ENCODE measurements at places on chromosomes 2 and 18.

GRCh38 chr2:234363011-234363487 is 133.8 kb downstream of the ARL4C start:
- no peak for DNase-seq

- DNase-seq, result peak; percentile 61
Measured at GRCh38 chr2:237923481-237924163, 43.2 kb upstream of the UBE2F start.

DNA sequence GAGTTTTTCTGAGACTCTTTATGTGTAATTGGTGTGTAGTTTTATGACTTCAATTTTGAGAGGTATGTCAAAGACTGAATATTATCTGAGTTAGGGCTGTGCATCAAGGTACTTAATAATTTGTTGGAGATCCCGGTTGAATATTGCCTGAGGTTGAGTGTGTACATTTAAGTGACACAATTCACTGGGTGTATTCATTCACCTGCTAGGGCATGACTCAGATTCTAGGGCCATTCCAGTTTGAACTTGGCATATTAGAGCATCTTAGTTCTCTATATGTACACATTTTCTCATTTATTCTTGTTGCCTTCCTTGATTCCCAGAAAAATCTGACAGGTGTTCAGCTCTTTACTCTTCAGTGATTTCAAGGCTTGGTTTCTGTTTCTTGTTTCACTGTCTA is 12.5 kb downstream of the MAP4K4 start:
- DNase-seq, result no peak

DNA sequence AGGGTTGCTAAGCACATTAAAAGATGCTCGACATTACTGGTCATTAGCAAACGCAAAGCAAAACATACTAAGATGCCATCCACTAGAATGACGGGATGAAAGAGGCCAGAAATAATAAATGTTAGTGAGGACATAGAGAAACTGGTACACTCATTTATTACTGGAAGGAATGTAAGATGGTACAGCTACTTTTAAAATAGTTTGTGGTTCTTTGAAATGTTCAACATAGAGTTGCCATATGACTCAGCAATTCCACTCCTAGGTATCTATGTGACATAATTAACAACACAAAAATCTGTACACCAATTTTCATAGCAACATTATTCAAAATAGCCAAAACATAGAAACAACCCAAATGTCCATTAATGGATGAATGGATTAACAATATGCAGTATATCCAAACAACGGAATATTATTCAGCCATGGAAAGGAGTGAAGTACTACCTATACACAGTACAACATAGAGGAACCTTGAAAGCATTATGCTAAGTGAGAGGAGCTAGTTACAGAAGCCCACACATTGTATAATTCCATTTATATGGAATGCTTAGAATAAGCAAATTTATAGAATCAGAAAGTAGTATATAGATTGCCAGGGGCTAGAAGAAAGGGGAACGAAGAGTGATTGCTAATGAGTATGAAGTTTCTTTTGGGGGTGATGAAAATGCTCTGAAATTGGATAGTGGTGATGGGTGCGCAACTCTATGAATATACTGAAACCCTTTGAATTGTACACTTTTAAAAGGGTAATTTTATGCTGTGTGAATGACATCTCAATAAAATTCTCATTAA is 61.9 kb upstream of the IL1R1 start:
- peak; percentile 86 for DNase-seq

- no peak for DNase-seq
Measured at GRCh38 chr2:1286929-1287328, 126.3 kb upstream of the TPO start.

- no peak for DNase-seq
Measured at GRCh38 chr2:212416086-212416485, 122.5 kb downstream of the ERBB4 start.

DNA sequence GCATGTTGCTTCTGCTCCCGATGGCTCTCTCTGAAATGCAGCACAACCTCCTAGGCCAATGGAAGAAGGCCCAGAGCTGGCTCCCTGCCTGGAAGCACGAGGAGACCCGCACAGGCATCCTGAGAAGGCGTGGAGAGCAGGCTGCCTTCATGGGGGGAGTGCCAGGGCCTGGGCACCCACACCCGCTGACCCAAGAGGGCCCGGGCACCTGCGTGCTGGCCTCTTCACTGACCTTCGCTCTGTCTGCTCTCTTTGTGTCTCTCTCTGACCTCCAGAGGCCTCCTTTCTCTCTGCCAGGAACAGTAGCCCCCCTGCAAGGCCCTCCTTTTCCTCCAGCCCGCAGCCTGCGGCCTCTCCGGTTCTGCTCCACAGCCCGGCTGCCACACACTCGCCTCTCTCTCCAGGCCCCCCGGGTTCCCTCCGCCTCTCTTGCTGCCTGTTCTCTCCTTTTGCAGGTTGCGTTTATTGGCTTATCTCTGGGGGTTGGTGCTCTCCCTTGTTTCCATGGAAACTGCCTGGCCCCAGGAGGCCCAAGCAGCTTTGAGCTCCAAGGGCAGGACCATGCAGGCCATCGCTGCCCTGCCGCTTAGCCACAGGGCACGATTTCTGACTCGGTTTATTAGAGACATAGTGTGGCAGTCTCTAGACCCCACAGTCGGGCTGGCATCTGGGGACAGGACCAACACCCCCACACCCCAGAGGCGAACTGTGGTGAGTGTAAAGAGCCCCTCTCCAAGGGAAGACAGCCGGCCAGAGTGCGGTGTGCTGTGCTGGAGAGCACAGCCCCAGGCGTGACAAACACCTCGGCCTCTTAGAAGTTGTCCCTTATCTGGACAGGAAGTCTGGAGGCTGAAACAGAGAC is 1.7 kb downstream of the MZT2B start:
- DNase-seq, result no peak

GRCh38 chr2:100110614-100111000 is 31.8 kb downstream of the AFF3 start:
- DNase-seq, result no peak

- no peak for DNase-seq
Measured at GRCh38 chr2:28352104-28352503, 40.6 kb upstream of the FOSL2 start.

GRCh38 chr2:189050165-189050712 is 76.1 kb downstream of the COL3A1 start:
- no peak for DNase-seq

GRCh38 chr2:58612973-58613372 is 371.8 kb upstream of the FANCL start:
- peak; percentile 64 for DNase-seq

DNA sequence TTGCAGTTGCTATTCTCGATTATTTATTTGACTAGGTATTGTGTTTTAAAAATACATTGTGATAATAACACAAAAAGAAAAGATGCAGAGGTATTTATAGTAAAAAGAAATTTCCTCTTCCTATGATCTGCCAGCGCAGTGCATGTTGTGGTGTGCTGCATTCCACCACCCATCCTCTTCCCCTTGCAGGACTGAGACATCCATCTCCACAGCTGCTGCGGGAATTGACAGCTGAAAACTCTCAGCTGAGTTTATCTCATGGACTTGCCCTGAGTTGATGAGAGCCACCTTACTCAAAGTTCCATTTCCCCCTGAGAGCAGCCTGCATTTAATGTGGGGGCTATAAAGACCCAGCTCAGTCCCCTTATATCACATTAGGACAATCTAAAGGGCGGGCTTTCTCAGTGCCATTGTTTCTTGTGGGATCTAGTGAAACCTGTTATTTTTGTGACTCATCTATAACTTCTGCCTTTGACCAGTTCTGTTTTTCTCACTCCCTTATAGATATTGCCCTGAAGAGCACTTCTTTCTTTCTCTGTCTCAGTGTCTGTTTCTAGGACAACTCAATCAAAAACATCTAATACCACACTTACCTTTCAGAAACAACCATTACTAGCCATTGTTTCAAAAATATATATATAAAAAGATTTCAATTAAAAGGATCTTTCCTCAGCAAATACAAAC is 698.5 kb downstream of the NR4A2 start:
- DNase-seq, result no peak
